H1 (cell line): ENCODE measurements at places on chromosomes 4 and X.

DNA sequence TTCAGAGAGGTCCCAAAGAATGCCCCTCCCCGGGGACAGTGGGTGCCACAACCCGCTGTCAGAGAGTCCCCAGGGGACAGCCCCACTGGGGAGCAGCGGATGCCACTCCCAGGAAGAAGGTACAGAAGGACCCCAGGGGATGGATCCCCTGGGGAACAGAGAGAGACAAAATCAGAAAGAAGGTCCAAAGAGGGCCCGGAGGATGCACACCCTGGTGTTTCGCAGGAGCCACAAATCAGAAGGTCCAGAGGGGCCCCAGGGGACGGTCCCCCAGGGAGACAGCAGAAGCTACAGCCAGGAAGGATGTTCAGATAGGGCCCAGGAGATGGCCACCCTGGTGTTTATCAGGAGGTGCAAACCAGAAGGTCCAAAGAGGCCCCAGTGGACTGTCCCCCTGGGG lies 1.4 kb downstream of the TEX13D start:
- DNase-seq = no peak

GRCh38 chrX:38882894-38883626 lies 81.8 kb downstream of the MID1IP1 start:
- DNase-seq = no peak

- no peak for DNase-seq
Observed at GRCh38 chr4:109319684-109320083, 17.2 kb upstream of the COL25A1 start.

GRCh38 chr4:175953960-175954521 lies 111.6 kb upstream of the WDR17 start:
- no peak for DNase-seq

DNA sequence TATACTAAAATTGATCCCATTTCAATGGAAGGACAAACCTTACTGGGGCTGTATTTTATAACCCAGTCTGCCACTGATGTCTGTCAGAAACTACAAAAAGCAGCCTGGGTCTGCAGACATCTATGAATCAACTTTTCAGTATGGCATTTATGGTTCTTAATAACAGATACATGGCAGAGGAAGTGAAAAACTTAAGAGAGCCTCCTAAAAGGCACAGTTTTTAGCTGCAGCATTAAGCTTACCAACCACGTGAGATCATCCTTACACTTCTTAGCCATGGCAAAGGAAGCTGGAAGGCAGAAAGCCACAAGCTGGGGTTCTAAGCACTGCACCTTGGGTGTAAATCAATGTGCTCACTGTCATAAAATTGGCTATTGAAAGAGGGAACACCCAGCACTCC lies 16.6 kb upstream of the UGT2B17 start:
- no peak for DNase-seq

- DNase-seq = no peak
Observed at GRCh38 chr4:37568489-37568888, 117.7 kb downstream of the RELL1 start.

- DNase-seq = no peak
Observed at GRCh38 chr4:180041576-180041975, 2201.6 kb upstream of the TENM3 start.

- DNase-seq = no peak
Observed at GRCh38 chrX:39309721-39310152, 508.5 kb downstream of the MID1IP1 start.

GRCh38 chr4:15186149-15186548 lies 183.9 kb downstream of the CPEB2 start:
- no peak for DNase-seq

GRCh38 chrX:10062980-10063379 lies 93.8 kb upstream of the CLCN4 start:
- DNase-seq = no peak

GRCh38 chr4:40305328-40306170 lies 29.6 kb upstream of the CHRNA9 start:
- DNase-seq = no peak

- no peak for DNase-seq
Observed at GRCh38 chr4:4618847-4619246, 77.0 kb upstream of the STX18 start.

GRCh38 chr4:18291256-18291655 lies 269.7 kb upstream of the LCORL start:
- DNase-seq = no peak

DNA sequence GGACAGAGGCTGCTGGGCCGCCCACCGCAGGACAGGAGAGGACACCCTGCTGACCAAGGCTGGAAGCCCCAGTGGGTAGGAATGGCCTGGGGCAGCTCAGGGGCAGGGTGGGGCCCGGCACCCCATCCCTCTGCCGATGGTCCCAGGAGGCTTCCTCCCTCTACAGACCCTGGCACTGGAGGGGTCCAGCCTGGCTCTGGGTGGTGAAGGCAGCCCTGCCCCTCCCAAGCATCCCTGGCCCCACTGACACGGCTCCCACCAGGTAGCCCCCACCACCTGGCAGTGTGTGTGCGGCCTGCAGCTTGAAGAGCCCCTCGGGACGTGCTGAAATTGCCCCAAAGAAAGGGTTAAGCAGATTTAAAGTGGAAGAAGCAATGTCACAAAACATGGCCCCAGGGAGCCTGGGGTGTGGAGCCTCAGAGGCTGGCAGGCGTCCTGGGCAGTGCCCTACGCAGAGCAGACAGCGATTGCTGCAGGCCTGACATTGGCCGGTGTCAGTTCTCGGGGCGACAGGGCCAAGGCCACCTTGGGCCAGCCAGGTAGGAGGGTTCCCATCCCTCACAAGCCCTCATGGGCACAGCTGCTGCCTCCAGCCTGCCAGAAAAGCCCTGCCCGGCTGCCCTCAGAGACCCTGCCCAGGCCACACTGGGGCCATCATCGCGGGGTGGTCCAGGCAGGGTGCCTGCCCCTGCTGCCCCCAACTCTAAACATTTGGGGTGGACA lies 80.5 kb downstream of the FAM53A start:
- DNase-seq = no peak

DNA sequence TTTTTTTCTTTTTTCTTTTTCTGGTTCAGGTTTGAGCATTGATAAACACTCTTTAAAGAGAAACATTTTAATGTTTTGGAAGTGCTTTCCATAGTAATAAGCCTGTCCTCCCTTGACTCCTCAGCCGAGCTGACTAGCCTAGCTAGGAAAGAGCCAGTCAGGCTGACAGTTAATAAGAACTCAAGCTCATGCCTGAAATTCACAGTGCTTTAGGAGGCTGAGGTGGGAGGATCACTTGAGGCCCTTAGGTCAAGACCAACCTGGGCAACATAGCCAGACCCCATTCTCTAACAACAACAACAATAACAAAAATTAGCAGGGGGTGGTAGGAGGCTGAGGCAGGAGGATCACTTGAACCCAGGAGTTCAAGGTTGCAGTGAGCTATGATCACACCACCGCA lies 53.4 kb upstream of the ZCCHC13 start:
- no peak for DNase-seq

DNA sequence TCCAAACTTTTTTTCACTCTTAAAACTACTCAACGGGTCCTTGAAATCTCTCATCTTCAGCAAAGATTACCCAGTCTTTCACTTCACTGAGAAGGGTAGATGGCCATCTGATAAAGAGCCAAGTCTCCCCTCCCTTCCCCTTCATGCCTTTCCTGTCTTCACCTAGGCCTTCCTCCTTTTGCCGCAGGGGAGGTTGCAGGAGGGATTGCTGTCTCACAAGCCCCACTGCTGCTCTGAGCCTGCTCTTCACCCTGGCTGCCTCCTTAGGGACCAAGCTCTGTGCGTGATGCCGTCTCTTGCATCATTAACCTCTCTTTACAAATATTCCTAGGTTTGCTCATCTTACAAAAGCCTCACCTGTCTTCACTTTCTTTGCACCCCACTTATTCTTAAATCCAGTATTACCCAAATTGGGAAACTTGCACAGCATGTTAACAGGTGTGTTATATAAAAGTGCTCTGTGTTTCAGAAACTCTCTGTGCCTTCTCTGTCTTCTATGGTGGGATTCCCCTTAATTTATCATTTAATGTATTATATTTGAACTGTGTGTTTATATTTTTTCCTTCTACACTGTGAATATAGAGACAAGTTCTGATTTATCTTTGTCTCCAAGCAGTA lies 3.8 kb downstream of the ZFX start:
- no peak for DNase-seq

GRCh38 chrX:120251471-120252011 lies 929 bp downstream of the ZBTB33 start:
- no peak for DNase-seq

DNA sequence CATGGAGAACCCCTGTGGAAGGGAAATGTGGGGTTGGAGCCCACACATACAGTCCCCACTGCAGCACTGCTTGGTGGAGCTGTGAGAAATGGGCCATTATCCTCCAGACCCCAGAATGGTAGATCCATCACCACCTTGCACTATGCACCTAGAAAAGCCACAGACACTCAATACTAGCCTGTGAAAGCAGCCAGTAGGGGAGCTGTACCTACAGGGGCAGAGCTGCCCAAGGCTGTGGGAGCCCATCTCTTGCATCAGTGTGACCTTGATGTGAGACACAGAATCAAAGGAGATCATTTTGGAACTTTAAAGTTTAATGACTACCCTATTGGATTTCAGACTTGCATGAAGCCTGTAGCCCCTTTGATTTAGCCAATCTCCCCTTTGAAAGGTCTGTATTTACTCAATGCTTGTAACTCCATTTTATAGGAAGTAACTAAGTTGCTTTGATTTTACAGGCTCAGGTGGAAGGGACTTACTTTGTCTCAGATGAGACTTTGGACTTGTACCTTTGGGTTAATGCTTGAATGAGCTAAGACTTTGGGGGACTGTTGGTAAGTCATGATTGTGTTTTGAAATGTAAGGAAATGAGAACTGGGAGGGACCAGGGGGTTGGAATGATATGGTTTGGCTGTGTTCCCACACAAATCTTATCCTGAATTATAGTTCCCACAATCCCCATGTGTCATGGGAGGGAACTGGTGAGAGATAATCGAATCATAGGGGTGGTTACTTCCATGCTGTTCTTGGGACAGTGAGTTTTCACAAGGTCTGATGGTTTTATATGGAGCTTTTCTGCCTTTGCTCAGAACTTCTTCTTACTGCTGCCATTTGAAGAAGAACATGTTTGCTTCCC lies 352.6 kb downstream of the INPP4B start:
- DNase-seq = no peak

GRCh38 chrX:2479420-2479780 lies 21.4 kb downstream of the DHRSX start:
- no peak for DNase-seq

GRCh38 chr4:184021389-184021788 lies 116.3 kb downstream of the STOX2 start:
- DNase-seq = no peak

DNA sequence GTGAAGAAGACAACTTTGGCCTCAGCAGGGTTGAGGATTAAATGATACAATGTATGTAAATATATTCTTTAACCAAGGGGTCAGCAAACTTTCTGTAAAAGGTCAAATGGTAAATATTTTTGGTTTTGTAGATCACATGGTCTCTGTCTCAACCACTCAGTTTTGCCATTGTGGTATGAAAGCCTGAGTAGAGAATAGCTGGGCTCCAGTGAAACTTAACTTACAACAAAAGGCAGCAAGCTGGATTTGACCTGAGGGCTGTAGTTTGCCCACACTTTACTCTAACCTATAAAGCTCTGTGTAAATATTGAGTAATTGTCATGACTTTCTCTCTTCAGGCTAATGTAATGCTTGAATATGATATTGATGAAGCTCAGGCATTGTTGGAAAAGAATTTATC lies 19.6 kb downstream of the VBP1 start:
- DNase-seq = no peak

GRCh38 chrX:99782516-99783040 lies 627.5 kb downstream of the PCDH19 start:
- no peak for DNase-seq

DNA sequence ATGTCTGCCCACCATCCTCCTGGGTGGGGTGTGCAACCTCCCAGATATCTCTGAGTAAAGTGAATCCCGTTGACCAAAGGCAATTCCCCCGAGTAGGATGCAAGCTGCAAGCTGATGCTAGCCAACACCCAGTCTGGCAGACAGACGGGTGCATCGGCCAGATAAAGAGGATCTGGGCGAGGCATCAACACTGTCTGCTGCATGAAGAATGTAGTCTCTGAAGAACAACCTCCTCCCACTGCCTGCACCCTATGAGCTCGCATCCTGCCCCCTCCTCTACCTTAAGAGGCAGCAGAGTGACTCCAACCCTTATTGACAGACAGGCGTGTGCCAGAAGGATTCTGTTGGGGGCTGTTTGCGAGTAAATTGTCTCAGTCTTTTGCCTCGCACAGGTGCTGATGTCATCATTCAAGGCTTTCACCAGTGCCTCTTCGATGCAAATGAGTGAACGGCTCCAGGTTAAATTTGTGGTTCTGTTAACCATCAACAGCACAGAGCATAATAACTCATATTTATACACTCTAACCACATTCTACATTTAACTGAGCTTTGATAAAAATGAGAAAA lies 546.9 kb downstream of the BCOR start:
- no peak for DNase-seq

DNA sequence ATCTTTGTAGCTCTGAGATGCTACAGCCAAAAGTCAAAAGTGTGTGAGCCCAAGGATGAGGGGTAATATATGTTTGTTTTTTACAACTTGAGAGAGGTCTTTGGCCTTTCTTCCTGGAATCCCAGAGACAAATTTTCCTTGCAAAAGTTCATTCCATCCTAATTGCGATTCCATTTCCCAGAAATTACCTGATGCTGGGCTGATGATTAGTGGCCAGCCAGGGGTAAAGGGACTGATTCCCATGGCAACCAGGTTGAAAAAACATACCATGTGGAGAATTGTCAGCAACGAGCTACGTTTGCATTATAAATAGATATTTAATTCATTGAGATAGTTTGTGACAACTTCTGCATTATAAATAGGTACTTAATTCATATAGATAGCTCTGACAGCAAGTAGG lies 17.8 kb downstream of the IGSF1 start:
- DNase-seq = no peak

DNA sequence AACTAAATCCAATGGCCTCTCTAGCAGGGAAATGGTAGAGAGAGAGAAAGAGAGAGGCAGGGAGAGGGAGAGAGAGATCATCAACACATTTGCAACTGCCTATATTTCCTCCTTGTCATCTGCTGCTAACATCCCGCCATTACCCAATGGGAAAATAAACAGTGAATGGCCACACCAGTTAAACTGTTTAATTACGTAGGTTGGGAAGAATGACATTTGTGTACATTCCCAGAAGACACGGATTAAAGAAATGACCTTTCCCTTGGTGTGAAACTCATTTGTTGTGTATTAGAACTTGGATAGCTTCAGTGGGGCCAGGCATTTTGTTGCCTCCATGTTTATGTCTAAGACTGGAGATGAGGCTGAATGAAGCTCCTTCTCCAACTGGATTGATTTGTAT lies 95.8 kb upstream of the GPC4 start:
- DNase-seq = no peak

DNA sequence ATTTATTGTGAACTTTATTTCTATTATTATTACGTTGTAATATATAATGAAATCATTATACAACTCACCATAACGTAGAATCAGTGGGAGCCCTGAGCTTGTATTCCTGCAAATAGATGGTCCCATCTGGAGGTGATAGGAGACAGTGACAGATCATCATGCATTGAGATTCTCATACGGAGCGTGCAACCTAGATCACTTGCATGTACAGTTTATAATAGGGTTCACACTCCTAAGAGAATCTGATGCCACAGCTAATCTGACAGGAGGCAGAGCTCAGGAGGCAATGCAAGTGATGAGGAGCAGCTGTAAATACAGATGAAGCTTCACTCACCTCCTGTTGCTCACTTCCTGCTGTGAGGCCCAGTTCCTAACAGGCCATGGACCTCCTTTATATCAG lies 2170.2 kb downstream of the PCDH7 start:
- DNase-seq = no peak

- DNase-seq = no peak
Observed at GRCh38 chr4:59339631-59340030, 1860.5 kb upstream of the ADGRL3 start.

GRCh38 chrX:154307202-154307601 lies 11.6 kb downstream of the TKTL1 start:
- no peak for DNase-seq
